ENCODE measurements at places on chromosomes 3 and 15.
A peak's percentile ranks its signal among the peaks of the same experiment; 100 is the strongest.

DNA sequence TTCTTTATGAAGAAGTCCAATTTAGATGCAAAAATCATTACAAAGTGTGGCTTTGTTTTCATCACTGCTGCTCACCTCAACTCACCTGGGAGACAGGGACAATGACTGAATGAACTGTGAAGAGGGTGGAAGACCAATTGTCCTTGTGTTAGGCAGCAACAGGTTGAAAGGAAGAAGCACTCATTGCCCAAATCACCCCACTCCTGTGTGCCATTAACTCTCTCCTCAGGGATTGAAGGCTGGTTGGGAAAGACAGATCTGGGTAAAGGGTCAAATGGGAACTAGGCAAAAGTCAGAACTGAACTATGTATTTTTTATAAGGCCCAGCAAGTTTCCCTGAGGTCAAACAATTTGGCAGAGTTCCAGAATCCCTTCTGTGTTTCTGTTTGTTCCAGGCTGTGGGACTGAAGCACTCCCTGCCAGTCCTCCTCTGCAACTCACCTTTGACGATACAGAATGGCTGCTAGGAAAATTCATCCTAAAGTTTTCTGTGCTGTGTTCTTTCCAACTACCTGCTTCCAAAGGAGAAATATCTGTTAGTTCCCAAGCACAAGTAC lies 68.6 kb upstream of the CCDC39 start:
- peak; percentile 72 for DNase-seq

DNA sequence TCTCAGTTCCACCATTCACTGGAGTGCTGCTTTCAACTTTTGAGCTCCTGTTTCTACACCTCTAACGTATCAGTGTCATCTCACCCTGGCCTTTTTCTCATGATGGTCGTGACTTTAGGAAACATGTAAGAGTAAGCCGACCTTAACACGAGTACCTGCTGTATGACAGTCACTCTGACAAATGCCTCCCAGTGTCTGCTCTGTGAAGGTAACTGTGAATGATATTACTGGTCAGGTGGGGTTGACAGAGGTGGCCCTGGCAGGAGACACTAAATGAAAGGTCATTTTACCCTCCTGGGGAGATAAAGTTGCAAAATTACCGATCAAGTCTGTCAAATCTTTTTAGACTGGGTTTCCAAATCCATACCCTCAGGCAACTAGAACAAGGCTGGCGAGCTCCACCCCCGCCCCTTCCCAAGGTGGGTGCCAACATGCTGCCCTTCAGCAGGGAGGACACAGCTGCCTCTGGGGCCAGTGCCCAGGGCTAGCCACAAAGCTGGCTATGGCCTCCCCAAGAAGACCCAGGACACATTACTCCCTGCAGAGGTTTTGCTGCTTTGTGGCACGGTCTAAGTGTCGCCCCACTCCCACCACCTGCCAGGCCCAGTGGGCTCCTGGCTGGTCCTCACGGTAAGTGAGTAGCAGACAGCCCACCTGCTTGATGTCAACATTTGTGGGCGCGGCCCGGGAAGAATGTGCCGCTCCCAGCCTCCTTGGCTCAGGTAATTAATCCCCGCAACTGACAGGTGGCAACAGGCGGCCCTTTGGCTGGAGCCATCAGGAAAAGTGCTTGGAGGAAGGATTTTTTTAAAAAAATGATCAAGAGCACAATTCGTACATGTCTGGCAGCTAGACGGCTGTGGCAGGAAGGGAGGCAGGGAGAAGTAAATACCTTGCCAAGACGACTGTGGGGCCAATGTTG lies 211.8 kb downstream of the TP63 start:
- no peak for DNase-seq

GRCh38 chr3:116164039-116164438 lies 281.2 kb downstream of the LSAMP start:
- DNase-seq, result no peak

- DNase-seq, result no peak
Measured at GRCh38 chr3:64901522-64901885, 213.7 kb upstream of the ADAMTS9 start.

DNA sequence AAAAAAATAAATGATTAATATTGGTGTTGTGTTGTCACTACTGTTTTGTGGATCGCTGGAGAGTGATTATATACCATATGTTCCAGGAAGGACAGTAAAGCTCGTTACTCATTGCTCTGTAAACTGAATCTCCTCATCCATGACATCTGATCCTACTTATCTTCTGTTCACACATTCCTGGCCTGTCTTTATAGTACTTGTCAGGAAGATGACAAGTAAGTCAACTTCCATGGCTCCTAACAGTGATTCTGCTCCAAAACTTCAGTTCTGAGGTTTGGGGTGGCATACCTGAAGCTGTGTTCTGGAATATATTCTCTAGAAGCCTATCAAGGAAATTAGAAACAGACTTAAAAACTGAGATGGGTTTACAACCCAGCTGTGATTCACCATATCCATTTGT lies 288.9 kb downstream of the ZBBX start:
- no peak for DNase-seq

GRCh38 chr3:42590989-42591756 lies 513 bp downstream of the SS18L2 start:
- DNase-seq, result no peak

DNA sequence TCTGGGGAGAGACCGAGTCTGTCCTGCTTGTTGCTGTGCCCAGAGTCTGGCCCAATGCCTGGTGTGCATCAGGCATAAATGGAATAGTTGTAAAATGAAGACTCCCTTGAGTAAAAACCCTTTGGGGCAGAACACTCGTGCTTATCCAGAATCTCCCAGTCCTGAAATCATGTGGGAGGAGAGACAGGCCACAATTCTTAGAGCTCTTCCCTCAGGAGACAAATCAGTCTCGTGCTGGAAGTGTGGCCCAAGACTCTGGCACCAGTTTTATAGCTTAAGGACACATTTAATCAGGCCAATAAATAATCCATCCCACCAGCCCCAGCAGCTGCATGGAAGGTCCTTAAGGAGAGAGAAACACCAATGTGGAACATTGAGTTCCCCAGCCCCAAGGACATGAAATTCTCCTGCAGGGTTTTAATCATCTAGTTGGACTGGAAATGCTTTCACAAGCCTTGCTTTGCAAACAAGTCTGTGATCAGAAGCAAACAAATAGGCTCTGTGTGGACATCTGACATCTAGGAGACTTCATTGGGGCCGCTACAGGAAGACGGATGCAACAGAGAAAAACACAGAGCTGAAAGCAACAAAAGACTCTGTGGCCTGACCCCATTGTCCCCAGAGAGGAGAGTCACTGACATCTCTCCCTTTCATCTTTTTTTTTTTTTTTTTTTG lies 70.4 kb downstream of the LSM3 start:
- DNase-seq, result no peak

GRCh38 chr15:74710319-74711094 lies 14.7 kb upstream of the EDC3 start:
- no peak for DNase-seq

DNA sequence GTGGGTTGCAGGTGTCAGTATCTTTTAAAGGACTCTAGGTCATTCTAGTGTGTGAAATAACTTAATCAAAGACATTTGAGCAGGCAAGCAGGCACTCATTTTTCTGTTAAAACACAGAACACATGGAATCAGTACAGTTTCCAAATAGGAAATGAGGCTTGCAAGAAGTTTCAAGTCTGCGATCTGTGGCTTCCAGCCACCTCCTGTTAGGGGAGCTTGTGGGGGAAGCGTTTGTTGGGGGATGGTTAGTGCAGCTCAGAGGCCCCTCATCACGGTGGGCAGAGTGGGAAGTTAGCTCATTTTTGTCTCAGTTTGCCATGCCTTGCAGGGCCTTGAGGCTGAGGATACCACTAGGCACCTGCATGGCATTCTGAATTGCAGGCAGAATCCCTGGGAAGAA lies 59.9 kb downstream of the SLC6A11 start:
- DNase-seq, result no peak

DNA sequence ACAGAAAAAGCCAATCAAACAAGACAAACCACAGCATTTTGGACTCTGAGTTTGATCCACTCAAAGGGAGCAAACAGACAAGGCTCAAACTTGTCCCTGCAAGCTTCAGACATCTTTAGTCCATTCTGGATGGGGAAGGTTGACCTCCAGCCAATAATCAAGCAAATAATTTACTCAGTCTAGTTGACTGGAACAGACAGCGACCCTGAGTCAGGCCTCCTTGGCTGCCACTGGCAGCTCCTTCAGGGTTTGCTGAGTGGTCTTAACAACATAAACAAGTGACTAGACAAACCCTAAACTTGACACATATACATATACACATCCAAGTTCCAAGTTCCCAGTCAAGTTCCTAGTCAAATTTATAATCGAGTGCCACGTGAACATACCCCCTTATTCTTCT lies 313.9 kb downstream of the POLQ start:
- no peak for DNase-seq

DNA sequence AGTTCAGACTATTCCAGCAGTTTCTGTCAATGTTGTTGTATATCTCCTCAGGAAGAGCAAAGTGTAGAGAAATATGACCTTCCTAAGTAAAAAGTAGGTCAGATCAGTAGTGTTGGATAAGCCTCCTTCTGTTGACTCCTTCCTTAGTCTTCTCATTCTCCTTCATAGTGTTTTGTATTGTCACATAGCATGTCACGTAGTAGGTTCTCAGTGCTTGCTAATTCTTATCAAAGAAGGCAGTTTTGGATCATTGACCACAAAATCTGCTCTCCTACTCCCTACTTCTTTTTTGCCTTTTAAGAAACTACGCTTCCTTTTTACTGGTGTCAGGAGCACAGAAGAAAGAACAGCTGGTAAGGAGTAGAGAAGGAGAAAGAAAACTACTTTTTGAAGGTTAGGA lies 1.0 kb upstream of the MGA start:
- no peak for DNase-seq

GRCh38 chr15:68177742-68178141 lies 27.4 kb downstream of the CALML4 start:
- no peak for DNase-seq

- no peak for DNase-seq
Measured at GRCh38 chr15:87489456-87489855, 767.1 kb downstream of the NTRK3 start.

GRCh38 chr3:122919291-122919610 lies 108.3 kb downstream of the SEMA5B start:
- DNase-seq, result no peak

DNA sequence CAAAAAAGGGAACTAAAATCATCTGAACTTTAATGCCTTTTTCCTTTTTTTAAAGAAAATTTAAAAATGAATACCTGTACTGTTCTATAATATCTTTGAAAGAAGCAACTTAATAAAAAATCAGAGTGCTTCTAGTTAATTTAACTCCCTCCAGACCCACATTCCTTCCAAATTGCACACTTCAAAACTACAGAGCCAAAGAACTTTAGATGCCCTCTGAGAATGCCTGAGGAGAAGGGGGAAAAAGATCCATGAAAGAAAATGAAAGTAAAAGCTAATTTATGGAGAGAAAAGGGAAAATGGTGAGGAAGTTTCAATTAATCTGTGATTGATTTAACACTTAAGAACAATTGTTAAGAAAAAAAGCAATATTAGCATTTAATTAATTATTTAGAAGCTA lies 1141.6 kb downstream of the IGSF11 start:
- DNase-seq, result no peak

GRCh38 chr15:98824595-98824994 lies 176.3 kb downstream of the IGF1R start:
- DNase-seq, result no peak

DNA sequence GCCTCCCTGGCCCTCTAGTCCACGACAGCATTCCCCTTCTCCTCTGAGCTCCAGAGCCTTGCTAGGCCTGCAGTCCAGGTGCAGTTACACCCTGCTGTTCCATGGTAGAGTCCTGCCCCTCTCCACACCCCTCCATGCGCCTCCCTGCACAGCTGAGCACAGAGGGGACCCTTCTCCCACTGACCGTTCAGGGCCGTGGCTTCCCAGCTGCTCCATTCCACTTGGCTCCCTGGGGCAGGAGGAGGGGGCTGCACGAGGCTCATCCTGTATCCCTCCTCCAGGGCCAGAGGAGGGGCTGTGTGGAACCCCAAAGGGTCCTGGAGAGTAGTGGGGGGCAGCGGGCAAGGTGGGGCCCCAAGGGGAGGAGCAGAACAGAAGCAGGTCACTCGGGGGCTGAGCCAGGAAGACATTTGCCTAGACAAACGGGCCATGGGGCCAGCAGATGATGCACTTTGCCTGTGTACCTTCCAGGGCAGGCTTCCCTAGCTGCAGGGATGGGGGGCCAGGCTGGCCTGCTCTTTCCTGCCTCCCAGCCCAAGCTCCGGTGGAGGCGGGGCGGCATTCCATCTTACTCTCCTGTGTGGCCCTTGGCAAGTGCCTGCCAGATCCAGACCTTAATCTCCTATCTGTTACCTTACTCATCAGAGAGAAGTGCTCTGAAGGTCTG lies 20.7 kb upstream of the GOLGA6C start:
- DNase-seq, result no peak

- no peak for DNase-seq
Measured at GRCh38 chr3:128760042-128760441, 34.1 kb downstream of the RAB7A start.

DNA sequence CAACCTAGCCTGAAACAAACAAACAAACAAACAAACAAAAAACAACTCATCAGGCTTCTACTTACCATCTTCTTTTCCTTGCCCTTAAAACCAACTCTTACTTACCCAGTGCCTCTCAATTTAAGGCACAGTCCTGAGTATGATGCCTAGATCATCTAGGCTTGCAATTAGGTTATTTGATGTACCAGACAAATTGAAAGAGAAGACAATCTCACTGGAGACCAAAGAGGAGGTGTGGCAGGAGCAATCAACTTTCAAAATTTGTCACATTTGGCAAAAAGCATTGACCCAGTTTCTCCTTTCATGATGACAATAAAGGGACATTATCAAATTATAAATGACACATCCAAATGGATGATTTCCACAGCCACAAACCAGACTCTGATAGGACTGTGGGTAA lies 36.0 kb downstream of the AAGAB start:
- DNase-seq, result no peak

DNA sequence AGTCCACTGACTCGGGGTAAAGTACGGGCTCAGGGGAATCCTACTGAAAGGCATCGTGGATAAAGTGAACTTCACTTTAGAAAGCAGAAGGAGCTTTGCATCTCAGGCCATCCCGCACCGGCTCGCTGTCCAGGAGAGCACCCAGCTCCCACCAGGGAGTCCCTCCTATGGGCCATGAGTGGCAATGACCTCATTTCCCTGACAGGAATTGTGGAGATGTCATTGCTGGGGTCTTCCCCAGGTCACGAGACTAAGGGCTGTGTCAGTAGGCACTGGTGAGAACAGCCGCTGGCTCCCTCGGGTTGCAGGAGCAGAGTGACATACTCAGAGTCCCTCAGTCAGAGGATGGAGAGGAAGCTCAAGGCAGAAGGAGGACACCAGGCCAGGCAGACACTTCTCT lies 97.3 kb downstream of the XXYLT1 start:
- DNase-seq, result no peak

GRCh38 chr15:62966294-62967078 lies 76.1 kb upstream of the TPM1 start:
- DNase-seq, result no peak

GRCh38 chr3:128270559-128271492 lies 117.5 kb downstream of the EEFSEC start:
- DNase-seq, result no peak

GRCh38 chr3:4856136-4856535 lies 123.1 kb upstream of the BHLHE40 start:
- no peak for DNase-seq

- no peak for DNase-seq
Measured at GRCh38 chr3:46921871-46922271, 44.4 kb downstream of the PTH1R start.

GRCh38 chr3:52225452-52226228 lies at the start of gene TLR9:
TLR9 (minus strand) TSS chr3:52225645; CDS start chr3:52225529, 116 bp downstream.
- DNase-seq, result no peak
